ENCODE measurements at places on chromosomes 11 and 22. TPM values are rescaled to one million over a fixed set of nuclear protein-coding genes. Genes with fewer than 3 reads are reported as not detected.

NOX4 gene
- polyA plus RNA-seq = 4.6 TPM

GPHA2 gene
- 0.24 TPM for polyA plus RNA-seq

FZD4 gene
- polyA plus RNA-seq = 7.2 TPM

CABP4 gene
- 0.90 TPM for polyA plus RNA-seq

SNX32 gene
- 6.3 TPM for polyA plus RNA-seq

SCUBE2 gene
- polyA plus RNA-seq = 10.7 TPM

ZBTB16 gene
- 2.8 TPM for polyA plus RNA-seq

GCAT gene
- 9.2 TPM for polyA plus RNA-seq

RANBP1 gene
- polyA plus RNA-seq = 136 TPM

BTBD18 gene
- 0.09 TPM for polyA plus RNA-seq

LDHAL6A gene
- polyA plus RNA-seq = 0.33 TPM

BATF2 gene
- polyA plus RNA-seq = 15.7 TPM

CRYBA4 gene
- polyA plus RNA-seq = 0.06 TPM

SCGB1D2 gene
- polyA plus RNA-seq = 0.13 TPM

PLA2G3 gene
- polyA plus RNA-seq = 0.01 TPM

CBLIF gene
- polyA plus RNA-seq = 0.52 TPM

NECTIN1 gene
- 35.4 TPM for polyA plus RNA-seq

DDX25 gene
- polyA plus RNA-seq = 2.0 TPM

OR10D3 gene
- polyA plus RNA-seq = not detected

RAC2 gene
- polyA plus RNA-seq = 22.6 TPM

TTC38 gene
- 136 TPM for polyA plus RNA-seq

TRIM5 gene
- polyA plus RNA-seq = 23.9 TPM

OR56B4 gene
- 0.19 TPM for polyA plus RNA-seq

CTSF gene
- polyA plus RNA-seq = 11.9 TPM

APOA4 gene
- polyA plus RNA-seq = 4,166 TPM

TSGA10IP gene
- not detected for polyA plus RNA-seq

SLC15A3 gene
- 19.8 TPM for polyA plus RNA-seq

ESAM gene
- polyA plus RNA-seq = 15.0 TPM

TPBGL gene
- 0.39 TPM for polyA plus RNA-seq

GAL3ST1 gene
- polyA plus RNA-seq = 19.5 TPM

MACROD1 gene
- 18.2 TPM for polyA plus RNA-seq

Data from large intestine (tissue), 12 donors.